MG63 (cell line): ENCODE measurements at places on chromosomes 3 and 15. TPM values are rescaled to one million over a fixed set of nuclear protein-coding genes. Genes with fewer than 3 reads are reported as not detected.

AP3B2 gene
- total RNA-seq = 0.03 TPM in 1 of 2 replicates, not detected in the other

TMEM266 gene
- total RNA-seq = 0.13 TPM in 1 of 2 replicates, not detected in the other

C3orf22 gene
- not detected in 2 replicates for total RNA-seq

MGA gene
- 10.4 and 12.8 TPM in 2 replicates for total RNA-seq

ATP13A5 gene
- not detected in 2 replicates for total RNA-seq

PCSK6 gene
- total RNA-seq = 31.3 and 48.8 TPM in 2 replicates

GRIP2 gene
- not detected in 2 replicates for total RNA-seq

BLM gene
- total RNA-seq = 11.3 and 26.4 TPM in 2 replicates

RBP2 gene
- total RNA-seq = not detected in 2 replicates

GRCh38 chr3:146156095-146156494, 4.9 kb downstream of the PLOD2 start:
- DNase-seq = no peak

- DNase-seq = no peak
These were observed 191.8 kb downstream of the CGGBP1 start for GRCh38 chr3:87867001-87867400.

DNA sequence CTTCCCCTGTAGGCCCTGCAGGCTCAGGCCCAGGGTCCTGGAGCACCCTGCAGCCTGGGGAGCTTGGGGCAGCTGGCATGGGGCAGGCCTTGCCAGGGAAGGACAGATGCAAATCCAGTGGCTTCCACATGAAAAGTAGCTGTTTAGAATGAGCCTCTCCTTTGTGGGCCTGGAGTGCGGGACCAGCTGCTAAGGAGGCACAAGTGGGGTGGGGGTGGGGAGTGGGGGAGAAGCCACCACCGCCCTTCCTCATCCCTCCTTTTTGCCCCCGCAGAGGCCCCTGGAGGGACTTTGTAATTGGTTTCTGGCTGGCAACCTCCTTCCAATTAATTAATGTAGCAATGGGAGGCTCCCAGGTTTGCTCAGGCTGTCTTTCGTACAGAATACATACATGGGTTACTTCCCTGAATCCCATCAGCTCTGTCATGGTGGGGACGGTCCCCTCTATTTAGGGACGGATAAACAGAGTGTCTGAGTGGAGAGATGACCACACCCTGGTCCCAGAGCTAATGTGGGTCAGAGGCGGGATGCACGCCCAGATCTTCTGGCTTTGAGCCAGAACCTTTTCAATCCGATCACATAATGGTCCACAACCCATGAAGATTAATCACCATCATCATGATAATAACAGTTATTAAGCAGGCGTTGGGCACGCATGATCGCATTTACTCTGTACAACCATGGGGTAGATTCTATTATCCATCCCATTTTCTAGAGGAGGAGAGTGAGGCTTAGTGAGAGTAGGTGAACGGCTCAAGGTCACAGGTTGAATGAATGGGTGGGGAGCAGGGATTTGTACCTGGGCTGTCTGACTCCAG, 6.2 kb downstream of the CORO2B start:
- DNase-seq = no peak

GRCh38 chr3:126126811-126127431, 43.0 kb upstream of the SLC41A3 start:
- DNase-seq = no peak

GRCh38 chr3:152638707-152639450, 196.1 kb upstream of the P2RY1 start:
- no peak for DNase-seq

GRCh38 chr15:88785217-88785616, 18.0 kb upstream of the ACAN start:
- no peak for DNase-seq

GRCh38 chr3:54873059-54874010, 54.5 kb downstream of the LRTM1 start:
- DNase-seq = no peak

DNA sequence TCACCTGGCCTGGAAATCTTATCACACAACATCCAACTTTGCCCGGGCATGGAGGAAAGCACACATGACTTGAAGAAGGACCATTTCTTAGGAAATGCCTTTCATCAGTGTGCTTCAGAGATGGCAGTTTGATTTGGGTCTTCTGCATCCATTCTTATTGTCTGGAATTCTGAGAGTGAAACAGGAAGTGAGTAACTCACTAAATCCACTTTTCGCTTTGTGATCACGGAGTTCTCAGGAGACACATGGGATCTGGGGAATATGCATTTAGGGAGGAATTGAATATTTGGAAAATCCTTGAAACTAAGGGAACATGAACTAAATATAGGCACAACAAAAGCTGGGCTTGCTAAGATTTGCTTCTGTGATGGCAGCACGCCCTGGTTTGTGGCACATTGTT, 212.5 kb upstream of the FEZF2 start:
- DNase-seq = no peak

DNA sequence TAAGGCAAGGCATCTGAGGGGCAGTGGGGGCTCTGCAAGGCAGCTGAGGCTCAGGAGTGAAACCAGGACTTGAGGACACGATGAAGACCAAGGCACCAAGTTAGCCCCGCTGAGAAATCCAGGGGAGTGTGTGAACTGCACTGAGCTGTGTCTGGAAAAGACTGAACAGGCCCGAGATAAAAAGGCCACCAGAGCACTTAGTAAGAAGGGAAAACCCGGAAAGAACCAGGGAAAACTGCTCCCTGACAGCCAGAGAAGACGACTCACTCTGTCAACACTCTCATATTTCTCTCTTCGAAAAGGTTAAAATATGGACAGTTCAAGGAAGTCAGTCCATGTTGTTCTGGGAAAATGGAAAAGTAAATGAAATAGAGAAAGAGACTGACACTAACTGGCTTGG, 109.0 kb downstream of the SEC22A start:
- DNase-seq = no peak

DNA sequence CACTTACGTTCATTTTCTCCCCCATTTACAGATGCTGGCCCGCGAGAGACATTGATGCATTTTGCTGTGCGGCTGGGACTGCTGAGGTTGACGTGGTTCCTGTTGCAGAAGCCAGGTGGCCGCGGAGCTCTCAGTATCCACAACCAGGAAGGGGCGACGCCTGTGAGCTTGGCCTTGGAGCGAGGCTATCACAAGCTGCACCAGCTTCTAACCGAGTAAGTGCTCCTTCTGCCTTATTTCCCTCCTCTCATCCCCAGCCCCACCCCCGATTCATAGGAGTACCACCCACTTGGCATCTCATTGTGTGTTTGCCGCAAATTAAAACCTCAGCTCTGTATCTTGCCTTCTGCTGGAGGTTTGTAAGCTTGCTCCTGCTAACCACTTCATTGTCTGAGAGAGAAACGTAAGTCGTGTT, 163.3 kb downstream of the AKAP13 start:
- no peak for DNase-seq
